Stimulated activated CD4-positive, alpha-beta T cell treated with anti-CD3 and anti-CD28 coated beads, Interleukin-12 subunit alpha, Interleukin-12 subunit beta, amount 100 ng/mL, for 24 hours (primary cell): ENCODE measurements at places on chromosomes 4 and X.

DNA sequence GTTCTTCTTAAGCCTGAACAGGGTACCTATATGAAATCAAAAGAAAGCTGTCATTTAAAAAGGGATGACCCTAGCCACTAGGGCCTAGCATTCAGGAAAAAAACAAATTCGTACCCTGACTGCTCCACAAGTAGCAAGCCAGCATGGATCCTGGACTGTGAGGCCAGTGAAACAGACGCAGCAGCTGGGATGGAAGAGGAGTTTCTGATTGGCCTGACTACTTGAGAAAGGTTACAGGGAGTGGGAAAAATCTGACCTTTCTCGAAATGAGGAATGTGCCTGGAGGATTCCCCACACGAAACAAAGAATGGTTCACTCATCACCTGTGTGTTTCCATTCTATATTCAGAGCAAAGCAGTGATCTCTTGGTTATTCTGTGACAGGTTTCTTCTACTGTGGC lies 87.6 kb upstream of the JADE1 start:
- DNase-seq: no peak

GRCh38 chrX:114710571-114710970 lies 126.7 kb downstream of the HTR2C start:
- no peak for DNase-seq

- no peak for DNase-seq
Measured at GRCh38 chrX:99271641-99272040, 1138.4 kb downstream of the PCDH19 start.

DNA sequence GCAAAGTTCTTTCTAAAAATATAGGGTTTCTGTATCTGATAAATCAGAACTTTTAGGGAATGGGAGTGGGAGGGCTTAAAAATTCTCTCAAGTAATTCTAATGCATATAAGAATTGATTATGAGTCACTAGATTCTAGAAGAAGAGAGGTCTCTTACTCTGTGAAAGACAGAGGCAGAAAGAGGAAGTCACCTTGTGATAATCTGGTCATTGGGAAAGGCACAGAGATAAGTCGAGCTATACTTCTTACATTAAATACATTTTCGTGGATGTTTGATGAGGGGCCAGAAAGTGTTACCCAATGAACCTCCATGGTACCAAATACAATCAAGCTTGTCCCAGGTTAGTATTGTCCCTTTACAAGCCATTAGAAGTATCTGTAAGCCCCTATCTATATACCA lies 134.4 kb downstream of the MAD2L1 start:
- no peak for DNase-seq
